ENCODE measurements at places on chromosomes 6 and 20. TPM values are rescaled to one million over a fixed set of nuclear protein-coding genes. Genes with fewer than 3 reads are reported as not detected.
A peak's percentile ranks its signal among the peaks of the same experiment; 100 is the strongest.

DNA sequence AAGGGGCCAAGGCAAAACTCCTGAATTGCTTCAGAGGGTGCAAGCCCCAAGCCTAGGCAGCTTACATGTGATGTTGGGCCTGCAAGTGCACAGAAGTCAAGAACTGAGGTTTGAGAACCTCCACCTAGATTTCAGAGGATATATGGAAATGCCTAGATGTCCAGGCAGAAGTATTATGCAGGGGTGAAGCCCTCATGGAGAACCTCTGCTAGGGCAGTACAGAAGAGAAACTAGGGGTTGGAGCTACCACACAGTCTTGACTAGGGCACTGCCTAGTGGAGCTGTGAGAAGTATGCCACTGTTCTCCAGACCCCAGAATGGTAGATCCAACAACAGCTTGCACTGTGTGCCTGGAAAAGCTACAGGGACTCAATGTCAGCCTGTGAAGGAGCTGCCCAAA, 179.7 kb upstream of the GJE1 start:
- no peaks in the 10 kb centered on the region for H3K27me3 ChIP-seq
- no peak for DNase-seq
- H3K4me1 ChIP-seq, result no peaks in the 10 kb centered on the region
- H3K36me3 ChIP-seq, result no peaks in the 10 kb centered on the region
- H3K4me3 ChIP-seq, result no peak overlapping the region
- no peak overlapping the region for H3K27ac ChIP-seq

- H3K4me3 ChIP-seq, result no peak overlapping the region
- H3K27ac ChIP-seq, result no peak overlapping the region
These were observed 43.8 kb downstream of the PTCHD4 start for GRCh38 chr6:48067148-48067712.

DNA sequence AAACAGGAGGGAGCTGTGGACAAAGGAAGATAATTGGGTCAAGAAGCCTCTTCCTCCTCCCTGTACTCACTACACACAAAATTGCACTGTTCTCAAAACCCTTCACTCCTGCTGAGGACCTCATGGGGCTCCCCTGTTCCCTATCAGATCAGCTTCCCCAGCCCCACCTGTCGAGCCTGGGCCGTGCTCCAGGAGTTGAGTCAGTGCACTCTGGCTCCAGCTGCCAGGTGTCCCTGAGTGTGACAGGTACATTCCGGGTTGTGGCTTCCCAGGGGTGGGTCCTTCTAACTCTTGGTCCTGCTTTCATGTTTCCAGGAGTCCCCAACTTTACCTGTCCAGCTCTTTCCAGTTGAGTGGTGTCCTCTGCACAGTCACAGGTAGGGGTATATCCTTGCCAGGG, 8.4 kb downstream of the RAB5IF start:
- H3K36me3 ChIP-seq, result peaks cover 77% of the 10 kb centered on the region
- H3K27ac ChIP-seq, result no peak overlapping the region
- H3K27me3 ChIP-seq, result no peaks in the 10 kb centered on the region

DNA sequence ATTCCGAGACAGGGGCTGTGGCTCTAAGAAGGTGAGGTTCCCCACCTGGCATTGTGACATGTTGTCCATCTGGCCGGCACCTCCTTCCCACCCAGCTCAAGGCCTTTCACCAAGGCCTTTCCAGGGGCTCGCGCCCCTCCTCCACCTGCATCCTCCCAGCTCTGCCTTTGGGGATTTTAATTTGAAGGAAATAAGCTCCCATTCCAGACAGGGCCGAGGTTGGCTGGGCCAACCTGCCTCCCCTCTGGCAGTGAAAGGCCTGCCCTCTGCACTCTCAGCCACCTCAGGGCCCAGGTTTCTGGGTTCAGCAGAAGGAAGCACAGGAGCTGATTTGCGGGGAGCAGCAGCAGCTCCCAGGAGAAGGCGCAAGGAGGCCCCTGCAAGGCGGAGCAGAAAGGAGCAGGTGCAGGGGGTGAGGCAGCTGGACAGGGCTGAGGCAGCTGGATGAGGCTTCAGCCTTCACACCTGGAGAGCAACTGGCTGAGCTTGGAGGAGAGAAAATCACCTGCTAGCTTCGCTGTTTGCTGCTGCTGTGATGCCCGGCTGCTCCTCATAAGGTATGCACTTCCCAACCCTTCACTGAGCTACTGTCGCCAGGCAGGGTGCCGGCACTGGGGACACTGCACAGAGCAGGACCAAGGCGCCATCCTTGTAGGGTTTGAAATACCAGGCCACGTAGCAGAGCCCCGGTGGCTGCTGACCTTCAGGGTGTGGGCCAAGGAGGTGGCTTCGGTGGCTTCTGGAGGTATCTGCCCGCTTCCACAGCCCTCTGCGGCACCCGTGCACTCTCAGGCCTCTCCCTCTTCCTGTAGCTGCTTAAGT, 147.0 kb downstream of the SYNDIG1 start:
- no peaks in the 10 kb centered on the region for H3K36me3 ChIP-seq
- H3K4me1 ChIP-seq, result no peaks in the 10 kb centered on the region
- no peak overlapping the region for H3K4me3 ChIP-seq
- no peak overlapping the region for H3K27ac ChIP-seq
- no peaks in the 10 kb centered on the region for H3K27me3 ChIP-seq

GRCh38 chr6:26028212-26028745, 59.0 kb upstream of the HFE start:
- peak overlapping the region; percentile 96 for H3K27ac ChIP-seq
- no peak overlapping the region for H3K4me3 ChIP-seq
- H3K4me1 ChIP-seq, result peaks cover 52% of the 10 kb centered on the region

- H3K4me3 ChIP-seq, result no peak overlapping the region
- no peaks in the 10 kb centered on the region for H3K4me1 ChIP-seq
- H3K27me3 ChIP-seq, result no peaks in the 10 kb centered on the region
- H3K36me3 ChIP-seq, result no peaks in the 10 kb centered on the region
- no peak overlapping the region for H3K27ac ChIP-seq
- DNase-seq, result no peak
These were observed 12.1 kb downstream of the TBX18 start for GRCh38 chr6:84752118-84752850.

DNA sequence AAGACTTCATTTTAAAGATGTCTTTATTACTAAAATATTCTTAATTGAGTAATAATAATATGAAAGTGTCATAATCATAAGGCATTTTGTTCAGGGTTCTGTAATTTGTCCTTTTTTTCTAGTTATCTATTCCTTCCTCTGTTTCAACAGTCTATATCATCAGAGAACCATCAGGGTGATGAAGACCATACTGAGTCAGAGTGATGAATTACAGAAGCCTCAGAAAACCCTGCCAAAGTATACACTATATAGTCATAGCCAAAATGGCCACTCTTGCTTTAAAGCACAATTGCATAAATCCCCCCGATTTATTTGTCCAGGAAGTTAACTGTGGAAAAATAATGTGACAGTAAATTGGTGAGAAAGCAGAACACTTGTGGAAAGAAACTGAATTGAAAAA, 735.0 kb downstream of the EPHA7 start:
- no peaks in the 10 kb centered on the region for H3K4me1 ChIP-seq
- no peak overlapping the region for H3K27ac ChIP-seq
- no peak for DNase-seq
- no peaks in the 10 kb centered on the region for H3K27me3 ChIP-seq
- no peak overlapping the region for H3K4me3 ChIP-seq

- H3K36me3 ChIP-seq, result no peaks in the 10 kb centered on the region
- peak; percentile 69 for DNase-seq
- no peak overlapping the region for H3K27ac ChIP-seq
- H3K27me3 ChIP-seq, result peaks cover 30% of the 10 kb centered on the region
- H3K4me1 ChIP-seq, result peaks cover 25% of the 10 kb centered on the region
- no peak overlapping the region for H3K4me3 ChIP-seq
These were observed 199.8 kb downstream of the DLL1 start for GRCh38 chr6:170091000-170091638.

DNA sequence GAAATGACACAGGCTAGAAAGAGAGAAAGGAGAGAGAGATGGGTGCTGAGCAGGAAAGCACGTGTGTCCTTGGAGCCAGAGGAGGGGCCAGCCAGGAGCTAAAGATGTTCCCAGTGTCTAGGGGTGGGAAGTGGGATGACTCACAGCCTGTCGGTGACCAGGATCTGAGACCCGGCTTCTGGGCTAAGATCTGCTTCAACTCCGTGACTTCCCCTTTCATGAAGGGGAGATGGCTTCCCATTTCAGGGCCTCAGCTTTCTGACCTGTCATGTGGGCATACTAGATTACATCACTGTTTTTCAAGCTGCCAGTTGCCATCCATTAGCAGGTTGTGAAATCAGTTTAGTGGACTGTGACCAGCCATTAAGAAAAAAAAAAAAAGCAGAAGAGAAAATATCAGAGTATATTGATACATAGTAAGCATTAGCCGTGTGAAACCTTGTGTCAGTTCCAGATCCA, 5.4 kb downstream of the TGM3 start:
- peak overlapping the region; percentile 93 for H3K27ac ChIP-seq
- DNase-seq, result peak; percentile 88
- H3K4me1 ChIP-seq, result peaks cover 19% of the 10 kb centered on the region
- no peaks in the 10 kb centered on the region for H3K27me3 ChIP-seq
- no peaks in the 10 kb centered on the region for H3K36me3 ChIP-seq

DNA sequence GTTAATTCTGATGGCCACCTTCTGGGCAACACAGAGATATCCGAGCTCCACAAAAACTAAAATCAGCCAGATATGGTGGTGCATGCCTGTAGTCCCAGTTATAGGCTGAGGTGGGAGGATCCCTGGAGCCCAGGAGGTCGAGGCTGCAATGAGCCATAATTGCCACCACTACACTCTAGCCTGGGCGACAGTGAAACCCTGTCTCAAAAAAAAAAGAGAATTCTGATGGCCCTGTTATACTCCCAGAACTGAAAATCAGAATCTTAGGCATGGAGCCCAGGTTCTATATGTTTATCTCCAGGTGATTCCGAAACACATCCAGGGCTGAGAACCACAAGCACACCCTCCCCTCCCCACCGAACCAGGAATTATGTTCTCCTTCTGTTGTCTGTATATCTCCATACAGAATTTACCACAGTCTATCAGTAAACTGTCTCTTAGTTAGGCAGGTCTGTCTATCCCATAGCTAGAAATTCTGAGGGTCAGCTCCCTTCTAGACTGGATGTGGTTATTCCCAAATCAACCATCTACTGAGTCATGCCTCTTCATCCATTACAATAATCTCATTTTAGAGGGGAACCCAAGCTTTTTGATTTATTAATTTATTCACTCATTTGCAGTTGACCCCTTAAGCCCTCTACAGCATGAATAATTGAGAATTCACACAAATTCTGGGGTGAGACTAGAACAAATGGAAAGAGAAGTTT, 24.8 kb upstream of the CCND3 start:
- peaks cover 100% of the 10 kb centered on the region for H3K4me1 ChIP-seq
- DNase-seq, result no peak
- no peak overlapping the region for H3K4me3 ChIP-seq
- no peaks in the 10 kb centered on the region for H3K27me3 ChIP-seq

DNA sequence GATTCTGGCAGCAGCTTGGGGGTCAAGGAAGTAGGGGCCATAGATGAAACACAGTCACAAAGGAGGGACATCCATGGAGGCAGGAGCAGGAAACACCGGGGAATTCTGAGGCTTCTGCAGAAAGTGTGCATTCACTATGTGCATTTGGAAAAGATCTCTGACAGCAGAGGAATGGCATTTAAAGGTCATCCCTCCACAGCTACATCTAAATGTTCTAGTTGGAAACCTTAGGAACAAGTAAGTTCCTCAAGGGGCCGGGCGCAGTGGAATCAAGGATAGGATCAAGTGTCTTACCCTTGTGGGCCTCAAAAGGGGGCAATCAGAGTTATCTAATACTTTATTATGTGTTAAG, 8.8 kb downstream of the C6orf136 start:
- H3K4me1 ChIP-seq, result no peaks in the 10 kb centered on the region
- no peak overlapping the region for H3K4me3 ChIP-seq
- DNase-seq, result no peak
- no peaks in the 10 kb centered on the region for H3K27me3 ChIP-seq

- peak overlapping the region; percentile 84 for H3K27ac ChIP-seq
- H3K27me3 ChIP-seq, result no peaks in the 10 kb centered on the region
- no peak overlapping the region for H3K4me3 ChIP-seq
These were observed 49.4 kb upstream of the IRF4 start for GRCh38 chr6:341914-342831.

Gene GABRR1
- not detected for total RNA-seq

Gene TRIM10
- total RNA-seq, result 1.5 TPM

Gene C6orf47
- 37.4 TPM for total RNA-seq

Gene EYS
- total RNA-seq, result not detected

Gene HTR1B
- total RNA-seq, result not detected
